ENCODE measurements at places on chromosomes 11 and 22. TPM values are rescaled to one million over a fixed set of nuclear protein-coding genes. Genes with fewer than 3 reads are reported as not detected.

GRCh38 chr11:118198370-118198769, 21.9 kb upstream of the SCN2B start:
- peak; percentile 56 for ATAC-seq

GRCh38 chr22:29701155-29701999, 18.4 kb upstream of the CABP7 start:
- ATAC-seq: peak; percentile 30

DNA sequence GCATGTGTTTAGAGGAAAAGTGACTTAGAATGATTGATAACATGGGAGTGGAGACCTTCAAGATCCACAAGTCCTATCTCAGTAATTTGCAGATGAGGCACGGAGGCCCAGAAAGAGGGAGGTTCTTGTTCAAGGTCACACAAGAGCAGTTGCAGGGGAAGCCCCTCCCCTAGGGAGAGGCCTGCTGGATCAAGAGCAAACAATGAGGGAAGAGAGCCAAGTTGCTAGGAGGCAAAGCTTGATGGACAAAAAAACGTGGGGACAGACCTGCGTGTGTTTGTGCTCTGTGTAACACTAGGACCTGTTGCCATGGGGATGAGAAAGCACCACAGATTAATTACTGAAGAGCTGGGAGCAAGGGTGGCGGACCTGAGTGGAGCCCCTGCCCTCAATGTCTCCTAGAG, 6.4 kb upstream of the MFRP start:
- ATAC-seq: peak; percentile 51

GRCh38 chr22:25848954-25849353, 107.0 kb downstream of the MYO18B start:
- no peak for ATAC-seq

DNA sequence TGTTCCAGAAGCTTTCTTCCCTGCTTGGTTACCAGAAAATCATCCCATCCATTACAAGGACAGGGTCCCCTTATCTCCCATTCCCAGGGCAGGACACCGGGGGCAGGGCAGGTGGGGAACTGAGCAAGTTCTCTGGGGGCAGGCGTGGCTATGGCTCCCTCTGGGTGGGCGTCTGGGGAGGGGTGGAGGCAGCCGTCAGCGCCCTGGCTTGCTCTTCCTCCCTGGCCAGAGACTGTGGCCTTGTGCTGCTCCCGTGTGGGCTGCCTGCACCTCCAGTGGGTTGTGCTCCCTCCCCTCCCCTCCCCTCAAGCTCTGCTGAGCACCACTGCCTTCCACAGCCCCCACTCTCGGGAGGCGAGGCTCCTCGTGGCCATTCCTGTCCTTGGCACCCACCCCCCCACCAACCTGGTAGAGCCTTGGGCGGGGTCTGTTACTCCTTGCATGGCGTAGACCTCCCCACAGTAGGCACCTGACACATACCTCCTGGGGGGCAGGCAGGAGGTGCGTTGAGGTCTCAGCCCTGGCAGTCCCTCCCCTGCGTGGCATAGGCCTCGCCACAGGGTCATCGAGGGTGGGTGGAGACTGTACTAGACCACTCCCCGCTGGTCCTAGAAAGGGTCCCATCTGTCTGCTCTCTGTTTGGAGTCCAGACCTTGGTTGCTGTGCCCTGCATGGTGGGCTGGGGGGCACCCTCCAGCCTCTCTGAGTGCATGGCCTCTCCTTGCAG, 24.2 kb upstream of the PPP6R3 start:
- no peak for ATAC-seq

- ATAC-seq: peak; percentile 77
Measured at GRCh38 chr11:3954448-3955298, 99.2 kb downstream of the STIM1 start.

DNA sequence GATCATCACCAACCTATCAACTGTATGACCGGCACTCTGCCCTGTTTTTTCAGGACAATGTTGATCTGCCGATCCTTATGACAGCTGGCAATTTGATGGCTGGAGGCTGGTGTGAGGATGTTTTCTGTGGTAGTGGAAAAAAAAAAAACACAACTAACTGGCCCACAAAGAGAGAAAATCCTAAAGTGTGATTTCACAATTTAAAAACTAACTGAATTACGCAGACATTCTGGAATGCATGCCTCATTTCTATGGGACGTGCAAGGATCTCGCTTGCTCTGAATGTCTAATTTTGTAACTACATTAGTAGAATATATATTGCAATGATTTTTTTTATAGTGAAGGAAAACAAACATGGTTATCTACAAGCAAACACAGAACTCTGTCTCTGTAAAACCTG, 590.5 kb downstream of the ETS1 start:
- ATAC-seq: no peak

GRCh38 chr11:21461701-21462100, 731.2 kb upstream of the ANO5 start:
- ATAC-seq: no peak

GRCh38 chr11:30717009-30717408, 130.9 kb upstream of the MPPED2 start:
- no peak for ATAC-seq

- ATAC-seq: no peak
Measured at GRCh38 chr11:5226732-5227310, at the start of gene HBB. TSS of gene HBB (minus strand) at chr11:5227071. CDS start at chr11:5227021, 50 bp downstream.

DNA sequence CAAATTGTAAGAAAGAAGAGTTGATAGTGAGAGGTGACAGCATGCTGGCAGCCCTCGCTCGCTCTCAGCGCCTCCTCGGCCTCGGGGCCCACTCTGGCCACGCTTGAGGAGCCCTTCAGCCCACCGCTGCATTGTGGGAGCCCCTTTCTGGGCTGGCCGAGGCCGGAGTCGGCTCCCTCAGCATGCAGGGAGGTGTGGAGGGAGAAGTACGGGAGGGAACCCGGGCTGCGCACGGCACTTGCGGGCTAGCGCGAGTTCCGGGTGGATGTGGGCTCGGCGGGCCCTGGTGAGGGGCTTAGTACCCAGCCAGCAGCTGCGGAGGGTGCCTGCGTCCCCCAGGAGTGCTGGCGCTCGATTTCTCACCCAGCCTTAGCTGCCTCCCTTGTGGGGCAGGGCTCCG, 539.7 kb upstream of the CCDC179 start:
- no peak for ATAC-seq

GRCh38 chr11:36615826-36616225, 17.8 kb upstream of the RAG2 start:
- no peak for ATAC-seq

DNA sequence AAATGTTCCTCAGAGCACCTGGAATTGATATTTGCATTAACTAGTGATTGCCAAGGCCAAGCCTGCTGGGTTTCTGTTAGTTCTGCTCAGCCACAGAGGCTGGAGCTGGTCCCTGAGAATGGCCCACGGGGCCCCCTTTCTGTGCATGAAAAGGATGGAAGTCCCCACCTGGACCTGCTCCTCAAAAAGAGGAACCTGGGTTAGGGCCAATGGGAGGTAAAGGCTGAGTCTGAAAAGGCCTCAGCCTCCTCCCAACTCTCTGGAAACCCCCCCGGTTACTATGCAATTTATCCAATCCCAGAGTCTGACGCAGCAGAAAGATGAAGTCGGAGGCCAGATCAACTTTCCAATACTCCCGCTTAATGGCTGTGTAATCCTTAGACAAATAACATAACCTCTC, 6.8 kb upstream of the CREB3L1 start:
- ATAC-seq: no peak

DNA sequence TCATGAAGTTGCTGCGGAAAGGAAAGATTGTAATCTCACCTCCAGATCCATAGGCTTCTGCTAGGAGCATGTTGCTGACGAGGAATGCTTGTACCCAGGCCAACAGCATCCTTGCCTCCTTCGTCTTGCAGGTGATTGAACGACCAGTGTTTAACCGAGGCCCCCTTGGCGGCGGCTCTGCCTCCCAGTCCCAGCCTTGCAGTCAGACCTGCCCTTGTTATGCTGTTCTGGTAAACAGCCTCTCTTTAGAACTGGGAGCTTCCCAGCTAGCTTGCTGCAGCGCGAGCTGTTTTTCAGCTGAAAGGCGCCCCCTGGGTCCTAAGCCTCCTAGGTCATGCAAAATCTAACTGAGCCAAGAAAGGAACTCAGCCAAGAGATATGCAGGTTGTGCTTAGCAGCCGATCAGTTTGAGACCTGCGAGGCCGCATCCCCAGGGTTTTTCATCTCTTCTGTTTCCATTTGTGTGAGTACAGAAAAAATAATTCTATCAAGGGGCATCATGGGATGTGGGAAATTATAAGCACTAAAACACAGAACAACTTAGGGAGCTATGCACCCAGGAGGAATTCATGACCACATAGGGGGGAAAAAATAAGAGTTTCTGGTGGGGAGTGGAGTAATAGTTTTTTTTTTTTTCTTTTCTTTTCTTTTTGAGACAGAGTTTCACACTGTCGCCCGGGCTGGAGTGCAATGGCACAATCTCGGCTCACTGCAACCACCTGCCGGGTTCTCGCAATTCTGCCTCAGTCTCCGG, at the start of gene PIK3IP1:
Gene PIK3IP1 (minus strand): TSS at position 253 of the 754 bp plus-strand sequence. CDS start 144 bp downstream, at position 109.
- ATAC-seq: peak; percentile 28

- ATAC-seq: no peak
Measured at GRCh38 chr11:79492008-79492407, 51.2 kb upstream of the TENM4 start.

- ATAC-seq: no peak
Measured at GRCh38 chr11:34416766-34417165, 22.0 kb upstream of the CAT start.

- ATAC-seq: no peak
Measured at GRCh38 chr11:17703951-17704350, 15.4 kb upstream of the MYOD1 start.

GRCh38 chr11:14634813-14635212, 8.8 kb upstream of the PDE3B start:
- ATAC-seq: no peak

HYOU1 gene
- 63.2 TPM for total RNA-seq

ENTHD1 gene
- total RNA-seq: not detected

ALDH3B1 gene
- total RNA-seq: 2.5 TPM

IFITM10 gene
- total RNA-seq: 0.96 TPM

CCDC89 gene
- 0.12 TPM for total RNA-seq

CRYBA4 gene
- not detected for total RNA-seq

PYGM gene
- total RNA-seq: 0.44 TPM

CATSPERZ gene
- total RNA-seq: 1.3 TPM

OR51B2 gene
- total RNA-seq: not detected

OR8A1 gene
- not detected for total RNA-seq

Data from esophagus mucosa (tissue), 1 donor.